Esophagus mucosa (tissue), 1 donor: ENCODE measurements at places on chromosomes 4 and X. TPM values are rescaled to one million over a fixed set of nuclear protein-coding genes. Genes with fewer than 3 reads are reported as not detected.

- no peak for ATAC-seq
Observed at GRCh38 chrX:18997916-18998315, 14.0 kb upstream of the PHKA2 start.

- ATAC-seq, result peak; percentile 67
Observed at GRCh38 chrX:121641560-121641959, 594.1 kb downstream of the GLUD2 start.

Gene DMRTC1
- not detected for total RNA-seq

Gene ASB9
- 1.8 TPM for total RNA-seq

Gene BTC
- total RNA-seq, result 1.4 TPM

DNA sequence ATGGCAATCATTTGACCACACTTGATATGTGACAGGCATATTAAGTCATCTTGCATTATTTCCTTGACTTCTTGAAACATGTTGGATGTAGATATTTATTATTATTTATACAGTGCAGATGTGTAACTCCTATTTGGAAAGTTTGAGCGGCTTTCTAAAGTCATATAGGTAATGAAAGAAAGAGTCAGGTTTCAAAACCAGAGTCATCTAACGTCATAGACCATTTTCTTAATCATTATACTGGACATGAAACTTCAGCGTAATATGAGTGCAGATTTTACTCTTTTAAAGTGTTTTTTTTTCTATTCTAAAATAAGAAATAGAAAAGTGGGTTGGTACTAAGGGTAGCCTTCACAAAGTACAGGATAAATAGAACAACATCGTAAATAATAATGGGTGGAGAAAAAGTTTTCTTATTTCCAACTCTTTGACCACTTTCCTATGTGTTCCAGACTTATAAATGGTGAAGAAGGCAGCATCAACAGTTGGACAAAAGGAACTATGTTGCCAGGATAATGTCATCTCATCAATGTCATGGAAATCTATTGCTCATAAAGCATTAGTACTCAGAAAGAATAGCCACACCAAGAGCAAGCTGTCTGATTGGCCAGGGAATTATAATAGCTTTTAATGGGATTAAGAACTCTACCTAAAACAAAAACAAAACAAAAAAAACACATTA lies 108.0 kb upstream of the PCDH18 start:
- ATAC-seq, result peak; percentile 69

- no peak for ATAC-seq
Observed at GRCh38 chrX:7568130-7568529, 274.8 kb upstream of the VCX start.

DNA sequence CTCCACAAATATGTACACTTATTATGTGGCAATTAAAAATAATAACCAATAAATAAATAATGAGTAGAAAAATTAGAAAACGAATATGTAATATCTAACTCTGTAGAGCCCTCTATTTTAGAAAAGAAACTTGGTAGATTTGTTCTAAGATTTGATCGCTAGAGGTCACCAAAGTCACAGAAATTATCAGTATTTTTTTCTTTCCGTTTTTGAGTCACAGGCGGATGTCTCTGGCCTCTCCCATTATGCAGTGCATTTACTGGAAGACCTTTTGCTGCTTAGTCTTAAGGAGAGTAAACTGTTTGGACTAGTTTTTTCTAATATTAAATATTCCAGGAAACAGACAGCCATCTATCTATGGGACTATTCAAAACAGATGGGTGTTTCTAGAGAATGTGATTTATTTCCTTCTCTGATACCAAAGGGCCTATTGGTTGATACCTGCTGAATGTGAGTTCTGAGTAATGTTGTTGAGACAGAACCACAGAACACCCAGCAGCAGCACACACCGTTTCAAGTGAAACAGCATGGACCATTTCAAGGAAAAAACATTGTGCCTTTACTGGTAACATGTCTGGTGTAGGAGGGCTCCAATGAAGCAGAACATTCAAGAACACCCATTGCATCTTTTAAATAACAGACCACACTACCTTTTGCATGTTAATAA lies 34.0 kb upstream of the GYPA start:
- peak; percentile 83 for ATAC-seq

DNA sequence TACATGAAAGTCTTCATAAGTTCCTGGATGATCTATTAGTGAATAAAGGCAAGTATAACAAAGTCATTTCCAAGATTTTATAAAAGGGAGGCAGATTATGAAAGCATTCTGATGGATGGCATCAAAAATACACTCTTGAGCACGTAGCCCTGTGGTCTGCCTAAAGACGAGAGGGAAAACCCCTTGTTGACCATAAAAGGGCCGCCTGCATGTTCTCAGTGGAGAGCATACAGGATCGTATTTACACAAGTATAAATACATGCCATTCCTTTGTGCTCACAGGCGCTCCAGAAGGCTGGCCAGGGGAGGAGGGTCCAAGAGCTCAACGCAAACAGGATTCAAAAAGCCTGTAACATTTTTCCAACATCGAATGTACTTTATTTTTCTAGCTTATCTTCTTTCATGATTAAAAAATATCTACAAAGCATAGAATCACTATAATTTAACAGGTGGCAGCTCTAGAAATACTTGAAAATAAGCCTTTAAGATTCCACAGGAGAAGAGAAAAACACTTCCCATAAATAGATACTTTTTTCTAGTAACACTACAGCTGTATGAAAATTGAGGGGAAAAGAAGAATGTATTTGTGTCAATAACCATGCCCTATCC lies 29.6 kb downstream of the PDGFC start:
- peak; percentile 41 for ATAC-seq

Gene TMEM35A
- 1.1 TPM for total RNA-seq

DNA sequence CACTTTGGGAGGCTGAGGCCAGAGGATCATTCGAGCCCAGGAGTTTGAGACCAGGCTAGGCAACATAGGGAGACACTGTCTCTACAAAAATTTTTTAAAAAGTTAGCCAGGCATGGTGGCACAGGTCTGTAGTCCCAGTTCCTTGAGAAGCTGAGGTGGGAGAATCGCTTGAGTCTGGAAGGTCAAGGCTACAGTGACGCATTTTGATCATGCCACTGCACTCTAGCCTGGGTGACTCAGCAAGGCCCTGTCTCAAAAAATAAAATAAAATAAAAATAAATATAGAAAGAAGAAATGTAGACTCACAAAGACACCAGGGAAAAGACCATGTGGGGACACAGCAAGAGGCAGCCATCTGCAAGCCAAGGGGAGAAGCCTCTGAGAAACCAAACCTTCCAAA lies 42.3 kb upstream of the SLC7A3 start:
- ATAC-seq, result no peak

Gene RBM47
- 70.6 TPM for total RNA-seq

- peak; percentile 44 for ATAC-seq
Observed at GRCh38 chr4:140014284-140014683, 139.7 kb downstream of the MAML3 start.

DNA sequence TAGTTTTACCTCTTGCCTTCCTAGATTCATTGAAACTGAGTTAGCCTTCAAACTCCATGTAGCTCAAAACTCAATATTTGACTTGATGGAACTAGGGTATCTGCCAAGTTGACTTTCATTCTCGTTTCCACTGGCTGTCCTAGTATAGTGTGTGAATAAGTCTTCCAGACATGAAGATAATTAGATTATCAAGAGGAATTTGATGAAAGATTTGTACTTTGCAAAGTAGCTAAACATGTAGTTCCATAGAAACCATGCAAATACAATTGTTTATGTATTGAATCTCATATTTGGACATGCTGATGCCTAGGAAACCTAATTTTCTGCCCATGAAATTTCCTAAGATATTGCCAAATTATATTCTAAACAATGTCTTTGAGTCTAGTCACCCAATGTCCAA lies 297.5 kb downstream of the ARHGAP24 start:
- ATAC-seq, result no peak

DNA sequence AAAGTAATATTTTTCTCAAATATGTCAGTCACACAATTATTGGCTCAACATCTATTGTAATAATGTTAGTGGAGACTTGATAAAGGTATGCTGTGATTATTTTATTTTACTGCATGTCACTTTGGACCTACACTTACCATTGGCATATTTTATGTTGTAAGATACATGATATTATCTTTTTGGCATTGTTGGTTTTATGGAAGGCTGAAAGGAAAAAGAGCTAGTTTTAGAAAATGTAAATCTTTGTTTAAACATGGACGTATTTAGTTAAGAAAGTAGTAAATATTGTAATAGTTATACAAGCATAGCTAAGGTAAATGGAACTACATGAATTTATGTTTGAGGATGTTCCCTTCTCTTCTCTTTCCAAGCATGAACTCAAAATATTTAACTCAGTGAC lies 1399.3 kb downstream of the STIM2 start:
- ATAC-seq, result no peak

- no peak for ATAC-seq
Observed at GRCh38 chrX:123324625-123325024, 140.5 kb downstream of the GRIA3 start.

GRCh38 chrX:9867753-9868152 lies 81.5 kb downstream of the SHROOM2 start:
- no peak for ATAC-seq

Gene MAOA
- total RNA-seq, result 88.9 TPM

GRCh38 chrX:105752338-105752956 lies 69.9 kb upstream of the NRK start:
- ATAC-seq, result no peak

Gene XPNPEP2
- total RNA-seq, result 0.36 TPM

DNA sequence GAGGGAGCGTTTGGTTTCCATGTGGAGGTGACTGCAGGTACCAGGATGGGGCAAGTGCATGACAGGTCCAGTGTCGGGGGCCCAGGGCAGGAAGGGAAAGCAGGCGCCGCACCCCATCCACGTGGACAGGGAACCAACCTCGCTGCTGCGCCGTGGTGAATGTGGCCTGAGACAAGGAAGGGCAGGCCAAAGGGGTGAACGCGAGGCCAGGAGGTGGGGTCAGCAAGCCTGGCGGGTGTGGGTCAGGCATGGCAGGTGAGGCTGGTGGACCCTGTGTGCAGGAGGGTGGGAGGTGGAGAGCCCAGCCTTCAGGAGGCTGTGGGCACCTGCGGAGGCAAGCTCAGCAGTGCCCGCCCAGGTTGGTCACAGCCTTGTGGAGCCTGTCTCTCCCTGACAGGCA lies 14.7 kb downstream of the SH3BP2 start:
- ATAC-seq, result peak; percentile 7
